ENCODE measurements at places on chromosomes 5 and 9.

GRCh38 chr9:78074385-78075291 lies 43.0 kb upstream of the GNAQ start:
- peak; percentile 21 for DNase-seq

- DNase-seq: no peak
These were observed 22.5 kb downstream of the ARHGEF28 start for GRCh38 chr5:73648515-73648914.

DNA sequence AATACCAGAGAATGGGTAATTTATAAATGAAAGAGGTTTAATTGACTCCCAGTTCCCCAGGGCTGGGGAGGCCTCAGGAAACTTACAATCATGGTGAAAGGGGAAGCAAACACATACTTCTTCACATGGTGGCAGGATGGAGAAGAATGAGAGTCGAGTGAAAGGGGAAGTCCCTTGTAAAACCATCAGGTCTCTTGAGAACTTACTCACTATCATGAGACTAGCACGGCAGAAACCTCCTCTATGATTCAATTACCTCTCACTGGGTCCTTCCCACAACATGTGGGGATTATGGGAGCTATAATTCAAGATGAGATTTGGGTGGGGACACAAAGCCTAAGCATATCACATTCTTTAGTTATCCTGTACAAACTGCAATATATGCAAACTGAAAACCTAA lies 609.4 kb downstream of the MTRR start:
- no peak for DNase-seq

DNA sequence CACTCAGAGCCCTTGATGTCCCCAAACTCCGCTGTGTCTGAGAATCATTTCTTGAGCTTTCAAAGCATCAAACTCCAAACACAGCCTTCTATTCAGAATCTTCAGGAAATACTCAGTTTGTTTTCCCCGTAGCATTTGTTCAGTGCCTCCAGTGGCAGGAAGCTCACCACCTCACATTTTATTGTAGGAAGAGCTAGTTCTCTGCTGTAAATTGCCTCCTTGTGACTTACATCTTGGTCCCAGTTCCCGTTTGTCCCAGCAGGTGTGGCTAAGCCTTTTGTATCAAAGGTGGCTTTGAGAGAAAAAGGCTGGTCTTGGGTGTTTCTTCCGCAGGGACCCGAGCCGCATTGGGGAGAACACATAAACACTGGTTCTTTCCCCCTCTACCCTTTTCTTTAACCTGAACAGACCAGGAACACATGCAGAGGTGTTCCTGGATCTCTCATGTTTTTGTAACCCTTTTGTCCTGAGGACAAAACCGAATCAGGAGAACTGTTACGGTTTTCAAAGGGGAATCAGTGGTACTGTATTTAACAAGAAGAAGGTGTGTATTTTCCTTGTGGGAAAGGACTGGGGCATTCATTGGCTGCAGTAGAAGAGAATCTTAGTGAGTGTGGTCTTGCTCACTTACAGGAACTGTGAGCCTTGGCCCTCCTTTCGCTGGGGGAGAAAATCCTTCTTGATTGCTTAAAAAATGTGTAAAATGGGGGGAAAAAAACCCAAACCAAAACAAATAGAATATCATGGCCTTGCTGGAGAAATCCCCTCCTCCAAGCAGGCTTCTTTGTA lies 1.9 kb downstream of the OSMR start:
- DNase-seq: no peak

- no peak for DNase-seq
These were observed 17.7 kb downstream of the LPAR1 start for GRCh38 chr9:111020594-111020993.

- DNase-seq: no peak
These were observed 12.0 kb upstream of the SLC24A2 start for GRCh38 chr9:19800884-19801283.

DNA sequence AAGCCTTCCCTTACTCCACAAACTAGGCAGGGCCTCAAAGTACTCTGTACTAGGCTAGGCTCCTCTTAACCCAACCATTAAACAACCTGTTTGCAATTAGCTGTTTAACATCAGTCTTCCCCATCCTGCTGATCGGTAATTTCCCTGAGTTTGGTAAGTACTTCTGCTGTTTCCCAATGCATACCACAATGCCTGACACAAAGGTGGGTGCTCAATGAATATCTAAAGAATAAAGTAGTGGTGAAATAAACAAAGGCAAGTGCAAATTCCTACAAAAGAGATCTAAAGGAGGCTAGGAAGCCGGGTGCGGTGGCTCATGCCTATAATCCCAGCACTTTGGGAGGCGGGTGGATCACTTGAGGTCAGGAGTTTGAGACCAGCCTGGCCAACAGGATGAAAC lies 25.0 kb downstream of the FBXW2 start:
- no peak for DNase-seq

All from CD4-positive, alpha-beta T cell treated with Interleukin-15 for 4 hours (primary cell).